Osteoblast (primary cell): ENCODE measurements at places on chromosomes 2 and 18. TPM values are rescaled to one million over a fixed set of nuclear protein-coding genes. Genes with fewer than 3 reads are reported as not detected.

DNA sequence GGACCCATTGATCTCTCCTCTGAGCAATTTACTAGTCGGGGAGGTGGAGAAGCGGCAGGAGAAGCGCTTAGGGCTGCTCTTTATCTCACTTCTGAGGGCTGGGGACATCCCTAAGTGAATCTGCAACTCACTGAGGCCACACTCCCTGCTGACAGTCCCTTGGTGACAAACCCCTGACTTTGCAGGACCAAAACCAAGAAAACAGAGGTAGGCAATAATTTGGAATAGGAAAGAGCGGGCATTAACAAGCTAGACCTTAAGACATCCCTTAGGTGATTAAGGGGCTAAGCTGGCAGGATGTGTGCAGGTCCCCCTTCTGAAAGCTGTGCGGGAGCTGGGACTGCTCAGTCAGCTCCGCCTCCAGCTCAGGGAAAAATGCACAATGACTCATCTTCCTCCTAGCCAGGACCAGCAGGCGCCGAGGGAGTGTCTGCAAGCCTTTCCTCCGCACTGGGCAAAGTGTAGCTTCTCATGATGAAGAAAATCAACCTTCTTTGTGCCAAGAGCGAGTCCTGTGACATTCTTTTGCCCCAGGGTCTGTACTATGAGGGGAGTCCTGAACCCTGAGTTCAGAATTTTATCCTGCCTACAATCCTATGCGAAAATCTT is 63.3 kb downstream of the BOD1L2 start:
- H3K4me1 ChIP-seq: peaks cover 4% of the 10 kb centered on the region
- peak; percentile 80 for DNase-seq
- no peak overlapping the region for H3K27ac ChIP-seq
- no peaks in the 10 kb centered on the region for H3K36me3 ChIP-seq

DNA sequence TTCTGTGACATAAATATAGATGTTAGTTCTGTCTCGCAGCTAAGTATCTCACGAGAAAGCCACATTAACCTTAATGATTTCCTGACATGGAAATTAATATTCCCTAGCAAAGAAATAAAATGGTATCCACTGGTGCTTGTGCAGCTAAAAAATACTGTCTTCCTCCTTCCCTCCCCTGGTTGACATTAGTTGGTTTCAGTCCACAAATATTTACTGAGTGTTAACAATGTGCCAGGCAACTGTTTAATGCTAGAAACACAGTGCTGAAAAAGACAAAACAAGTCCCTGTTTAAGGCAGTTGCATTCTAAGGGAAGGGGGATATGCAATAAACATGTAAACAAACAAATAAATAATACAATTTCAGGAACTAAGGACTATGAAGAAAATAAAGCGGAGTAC is 44.2 kb upstream of the VPS54 start:
- no peaks in the 10 kb centered on the region for H3K27me3 ChIP-seq
- peak overlapping the region; percentile 92 for H3K27ac ChIP-seq
- no peak for DNase-seq
- H3K4me1 ChIP-seq: peaks cover 19% of the 10 kb centered on the region
- no peaks in the 10 kb centered on the region for H3K36me3 ChIP-seq

DNA sequence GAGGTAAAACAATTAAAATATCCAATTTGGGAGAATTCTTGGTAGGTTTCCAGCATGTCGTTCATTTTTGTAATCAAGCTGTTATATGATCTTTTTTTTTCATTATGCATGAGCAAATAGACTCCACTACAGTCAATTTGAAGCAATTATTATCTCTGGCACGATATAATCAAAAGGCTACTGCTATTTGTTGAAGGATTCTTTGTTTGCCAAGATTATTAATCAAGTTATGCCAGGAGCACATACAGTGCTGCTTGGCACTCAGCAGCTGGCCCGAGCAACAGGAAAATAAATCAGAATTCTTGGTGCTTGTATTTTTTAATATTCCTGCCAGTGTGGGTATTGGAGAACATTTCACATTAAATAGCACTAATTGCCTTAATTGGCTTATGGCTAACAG is 279.5 kb downstream of the RND3 start:
- H3K27ac ChIP-seq: no peak overlapping the region
- H3K4me1 ChIP-seq: peaks cover 26% of the 10 kb centered on the region

DNA sequence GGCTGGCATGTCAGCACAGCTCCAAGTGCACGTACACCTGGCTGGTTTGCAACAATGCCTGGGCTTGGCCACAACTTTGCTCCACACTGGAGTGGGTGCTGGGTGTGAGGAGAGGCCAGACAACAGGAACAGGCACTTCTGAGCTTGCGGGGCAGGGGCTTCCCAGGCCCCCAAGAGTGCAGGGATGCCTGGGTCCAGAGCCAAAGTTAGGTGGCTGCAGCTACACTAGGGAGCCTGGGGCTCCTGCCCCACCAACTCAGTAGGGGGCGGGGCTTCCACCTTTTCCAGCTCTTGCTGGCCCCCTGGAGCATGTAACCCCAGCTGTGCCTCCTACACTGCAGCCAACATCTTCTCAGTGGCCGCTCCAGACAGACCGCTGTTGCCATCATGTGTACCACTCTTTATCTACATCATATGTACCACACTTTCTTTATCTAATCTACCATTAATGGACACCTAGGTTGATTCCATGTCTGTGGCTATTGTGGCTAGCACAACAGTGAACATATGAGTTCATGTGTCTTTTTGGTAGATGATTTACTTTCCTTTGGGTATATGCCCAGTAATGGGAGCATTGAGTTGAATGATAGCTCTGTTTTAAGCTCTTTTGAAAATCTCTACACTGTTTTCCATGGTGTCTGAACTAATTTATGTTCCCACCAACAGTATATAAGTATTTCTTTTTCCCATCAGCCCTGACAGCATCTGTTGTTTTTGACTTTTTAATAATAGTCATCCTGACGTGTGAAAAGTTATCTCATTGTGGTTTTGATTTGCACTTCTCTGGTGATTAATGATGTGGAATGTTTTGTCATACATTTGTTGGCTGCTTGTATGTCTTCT is 87.9 kb downstream of the ZNF804A start:
- H3K27me3 ChIP-seq: no peaks in the 10 kb centered on the region
- DNase-seq: peak; percentile 9
- H3K36me3 ChIP-seq: no peaks in the 10 kb centered on the region
- H3K4me1 ChIP-seq: no peaks in the 10 kb centered on the region
- no peak overlapping the region for H3K27ac ChIP-seq

- DNase-seq: no peak
- H3K4me1 ChIP-seq: no peaks in the 10 kb centered on the region
- no peak overlapping the region for H3K4me3 ChIP-seq
- no peak overlapping the region for H3K27ac ChIP-seq
- H3K36me3 ChIP-seq: no peaks in the 10 kb centered on the region
Measured at GRCh38 chr2:134575888-134576287, 142.9 kb downstream of the TMEM163 start.

DNA sequence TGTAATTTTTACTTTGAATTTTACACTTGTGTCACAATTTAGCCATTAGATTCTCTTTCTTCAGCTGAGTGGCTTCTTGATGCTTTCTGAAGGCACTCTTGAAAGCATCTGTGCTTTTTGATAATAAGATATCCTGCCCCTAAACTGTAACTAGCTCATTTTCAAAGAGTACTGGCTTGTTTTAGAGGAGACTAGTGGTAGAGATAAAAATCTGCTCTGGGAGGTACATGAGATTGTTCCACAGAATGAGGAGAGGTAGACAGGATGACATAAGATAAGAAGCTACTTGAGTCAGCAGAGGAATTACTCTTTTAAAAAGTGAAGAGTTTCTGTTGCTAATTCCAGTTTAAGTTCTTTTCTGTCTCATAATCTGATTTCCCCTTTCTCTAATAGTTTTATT is 10.6 kb downstream of the PLEKHB2 start:
- no peaks in the 10 kb centered on the region for H3K27me3 ChIP-seq
- H3K36me3 ChIP-seq: peaks cover 10% of the 10 kb centered on the region
- H3K4me3 ChIP-seq: no peak overlapping the region
- peak; percentile 14 for DNase-seq
- H3K27ac ChIP-seq: no peak overlapping the region

GRCh38 chr2:72770879-72771461 is 54.9 kb downstream of the EXOC6B start:
- H3K27me3 ChIP-seq: no peaks in the 10 kb centered on the region
- peak; percentile 47 for DNase-seq
- no peaks in the 10 kb centered on the region for H3K4me1 ChIP-seq
- H3K36me3 ChIP-seq: no peaks in the 10 kb centered on the region
- no peak overlapping the region for H3K4me3 ChIP-seq

GRCh38 chr2:134284119-134284670 is 30.3 kb downstream of the MGAT5 start:
- H3K36me3 ChIP-seq: no peaks in the 10 kb centered on the region
- no peak overlapping the region for H3K27ac ChIP-seq
- no peak overlapping the region for H3K4me3 ChIP-seq
- no peak for DNase-seq
- H3K4me1 ChIP-seq: peaks cover 5% of the 10 kb centered on the region

The HAT1 gene
- total RNA-seq: 31.1 and 35.4 TPM in 2 replicates

The CACNB4 gene
- total RNA-seq: 2.4 and 4.3 TPM in 2 replicates

GRCh38 chr18:47936952-47937351 is 6.5 kb upstream of the SMAD2 start:
- no peak overlapping the region for H3K27ac ChIP-seq
- H3K27me3 ChIP-seq: peaks cover 39% of the 10 kb centered on the region
- H3K4me1 ChIP-seq: no peaks in the 10 kb centered on the region
- H3K36me3 ChIP-seq: no peaks in the 10 kb centered on the region
- DNase-seq: no peak
- H3K4me3 ChIP-seq: no peak overlapping the region
